ENCODE measurements at places on chromosomes 4 and X. TPM values are rescaled to one million over a fixed set of nuclear protein-coding genes. Genes with fewer than 3 reads are reported as not detected.

The SLBP gene
- total RNA-seq, result 116 TPM

DNA sequence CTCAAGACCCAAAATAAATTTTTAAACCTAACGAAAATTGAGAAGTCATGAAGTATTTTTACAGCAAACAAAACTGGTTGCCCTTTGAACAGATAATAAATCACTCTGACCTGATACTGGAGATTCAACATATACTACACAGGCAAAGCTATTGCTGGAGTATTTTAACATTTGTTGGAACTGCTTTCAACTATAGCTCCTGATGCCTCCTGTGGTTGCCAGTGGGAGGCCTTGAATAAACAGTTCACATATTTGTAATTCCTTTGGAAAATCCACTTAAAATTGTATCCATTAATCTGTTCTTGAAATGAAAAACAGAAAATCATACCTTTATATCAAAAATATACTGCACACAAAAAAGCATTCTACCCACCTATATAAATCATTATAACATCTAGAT, 605.1 kb downstream of the KCTD8 start:
- no peak overlapping the region for H3K27ac ChIP-seq
- H3K4me1 ChIP-seq, result peaks cover 19% of the 10 kb centered on the region
- H3K4me3 ChIP-seq, result no peak overlapping the region
- no peaks in the 10 kb centered on the region for H3K36me3 ChIP-seq

The NPY5R gene
- not detected for total RNA-seq

GRCh38 chr4:108744307-108744706, 18.5 kb downstream of the ETNPPL start:
- no peak overlapping the region for H3K27ac ChIP-seq
- H3K27me3 ChIP-seq, result no peaks in the 10 kb centered on the region
- no peaks in the 10 kb centered on the region for H3K36me3 ChIP-seq
- no peaks in the 10 kb centered on the region for H3K4me1 ChIP-seq

DNA sequence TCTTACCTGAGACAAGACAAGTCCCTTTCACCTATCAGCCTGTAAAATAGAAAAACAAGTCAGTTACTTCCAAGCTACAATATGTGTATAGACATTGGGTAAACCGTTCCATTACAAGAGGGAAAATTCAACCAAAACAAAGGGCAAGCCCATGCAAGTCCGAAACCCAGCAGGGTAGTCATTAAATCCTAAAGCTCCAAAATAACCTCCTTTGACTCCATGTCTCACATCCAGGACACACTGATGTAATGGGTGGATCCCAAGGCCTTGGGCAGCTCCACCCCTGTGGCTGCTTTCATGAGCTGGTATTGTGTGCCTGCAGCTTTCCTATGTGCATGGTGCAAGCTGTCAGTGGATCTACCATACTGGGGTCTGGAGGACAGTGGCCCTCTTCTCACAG, 14.7 kb upstream of the FAM47B start:
- no peak overlapping the region for H3K4me3 ChIP-seq
- no peak overlapping the region for H3K27ac ChIP-seq
- H3K27me3 ChIP-seq, result no peaks in the 10 kb centered on the region

The MMRN1 gene
- total RNA-seq, result not detected

The SOD3 gene
- total RNA-seq, result 3.8 TPM

DNA sequence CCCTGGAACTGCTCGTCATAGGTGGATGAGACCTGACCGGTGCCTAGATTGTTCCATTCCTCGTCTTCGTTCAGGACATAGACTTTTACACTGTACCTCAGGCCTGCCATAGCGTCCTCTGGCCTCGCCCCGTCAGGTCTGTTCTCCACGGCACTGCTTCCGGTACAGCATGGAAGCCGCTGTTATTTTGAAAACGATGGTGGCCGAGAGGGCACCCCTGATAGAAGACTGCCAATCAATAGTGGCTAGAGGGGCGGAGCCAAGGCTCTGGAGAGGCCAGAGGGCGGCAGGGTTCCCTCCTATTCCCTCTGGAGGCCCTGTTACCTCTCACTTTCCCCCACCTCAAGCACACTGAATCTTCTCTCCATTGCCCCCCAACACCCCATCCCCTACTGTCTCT, at the start of gene PPP4R3C:
TSS of gene PPP4R3C (minus strand) at position 155 of the 400 bp plus-strand sequence. CDS start at position 110, 45 bp downstream.
- H3K4me3 ChIP-seq, result no peak within 1 kb of the TSS
- H3K36me3 ChIP-seq, result no peaks in the 10 kb centered on the region
- DNase-seq, result no peak

GRCh38 chrX:51047950-51048349, 137.4 kb downstream of the BMP15 start:
- no peak overlapping the region for H3K27ac ChIP-seq
- no peaks in the 10 kb centered on the region for H3K4me1 ChIP-seq
- no peaks in the 10 kb centered on the region for H3K36me3 ChIP-seq
- DNase-seq, result peak; percentile 15
- H3K27me3 ChIP-seq, result no peaks in the 10 kb centered on the region

- H3K27me3 ChIP-seq, result no peaks in the 10 kb centered on the region
- H3K4me1 ChIP-seq, result peaks cover 19% of the 10 kb centered on the region
- no peak for DNase-seq
Observed at GRCh38 chr4:138110815-138111214, 131.3 kb downstream of the SLC7A11 start.

- H3K27ac ChIP-seq, result no peak overlapping the region
- no peaks in the 10 kb centered on the region for H3K4me1 ChIP-seq
- no peaks in the 10 kb centered on the region for H3K27me3 ChIP-seq
- H3K36me3 ChIP-seq, result no peaks in the 10 kb centered on the region
Observed at GRCh38 chrX:107293056-107293455, 86.6 kb downstream of the DNAAF6 start.

GRCh38 chr4:74503580-74503979, 58.6 kb downstream of the AREG start:
- no peak for DNase-seq
- no peaks in the 10 kb centered on the region for H3K27me3 ChIP-seq
- no peak overlapping the region for H3K4me3 ChIP-seq
- no peak overlapping the region for H3K27ac ChIP-seq
- no peaks in the 10 kb centered on the region for H3K36me3 ChIP-seq

The TMPRSS11B gene
- total RNA-seq, result not detected

GRCh38 chr4:153156721-153157120, 47.5 kb upstream of the TRIM2 start:
- H3K27ac ChIP-seq, result no peak overlapping the region
- no peak for DNase-seq
- H3K27me3 ChIP-seq, result no peaks in the 10 kb centered on the region
- H3K4me1 ChIP-seq, result peaks cover 13% of the 10 kb centered on the region
- H3K36me3 ChIP-seq, result no peaks in the 10 kb centered on the region

DNA sequence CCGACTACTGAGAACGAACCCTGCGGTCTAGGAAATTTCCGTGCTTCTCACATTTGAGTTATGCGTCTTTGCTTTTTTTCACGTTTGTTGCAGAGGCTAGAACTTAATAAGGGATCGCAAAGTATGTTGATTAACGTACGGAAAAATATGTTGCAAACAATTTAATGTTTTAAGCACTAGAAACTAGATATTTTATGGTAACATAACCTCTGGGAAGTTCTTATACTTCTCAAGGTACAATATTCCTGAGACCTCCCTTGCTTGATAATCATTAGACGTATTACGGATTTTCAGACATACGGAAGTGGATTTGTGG, 639 bp upstream of the PRDM5 start:
- no peaks in the 10 kb centered on the region for H3K27me3 ChIP-seq
- H3K4me1 ChIP-seq, result peaks cover 6% of the 10 kb centered on the region
- H3K4me3 ChIP-seq, result peak overlapping the region; percentile 81
- H3K36me3 ChIP-seq, result no peaks in the 10 kb centered on the region
- DNase-seq, result no peak

- H3K27me3 ChIP-seq, result no peaks in the 10 kb centered on the region
- DNase-seq, result peak; percentile 41
- no peaks in the 10 kb centered on the region for H3K36me3 ChIP-seq
- peak overlapping the region; percentile 84 for H3K27ac ChIP-seq
Observed at GRCh38 chr4:186643501-186644310, 80.0 kb downstream of the FAT1 start.

The PCSK1N gene
- 24.1 TPM for total RNA-seq

The VEGFD gene
- total RNA-seq, result not detected

The TCEAL2 gene
- total RNA-seq, result not detected

The MUC7 gene
- total RNA-seq, result not detected

The DGAT2L6 gene
- total RNA-seq, result not detected

GRCh38 chr4:24551492-24552289, 32.7 kb downstream of the DHX15 start:
- no peak overlapping the region for H3K4me3 ChIP-seq
- no peak for DNase-seq
- H3K36me3 ChIP-seq, result peaks cover 1% of the 10 kb centered on the region
- no peaks in the 10 kb centered on the region for H3K27me3 ChIP-seq

The RAB33B gene
- 8.8 TPM for total RNA-seq

GRCh38 chrX:41258226-41258625, 75.7 kb upstream of the DDX3X start:
- DNase-seq, result no peak
- no peak overlapping the region for H3K27ac ChIP-seq
- H3K4me1 ChIP-seq, result no peaks in the 10 kb centered on the region
- H3K36me3 ChIP-seq, result no peaks in the 10 kb centered on the region

GRCh38 chr4:93897559-93897958, 69.0 kb downstream of the ATOH1 start:
- no peaks in the 10 kb centered on the region for H3K27me3 ChIP-seq
- no peaks in the 10 kb centered on the region for H3K36me3 ChIP-seq
- H3K27ac ChIP-seq, result no peak overlapping the region
- no peak for DNase-seq
- H3K4me3 ChIP-seq, result no peak overlapping the region
- no peaks in the 10 kb centered on the region for H3K4me1 ChIP-seq

The ARX gene
- total RNA-seq, result 0.52 TPM
